ENCODE measurements at places on chromosomes 1 and 21.
A peak's percentile ranks its signal among the peaks of the same experiment; 100 is the strongest.

GRCh38 chr1:248924696-248925532 is 18.9 kb downstream of the PGBD2 start:
- DNase-seq, result peak; percentile 44

DNA sequence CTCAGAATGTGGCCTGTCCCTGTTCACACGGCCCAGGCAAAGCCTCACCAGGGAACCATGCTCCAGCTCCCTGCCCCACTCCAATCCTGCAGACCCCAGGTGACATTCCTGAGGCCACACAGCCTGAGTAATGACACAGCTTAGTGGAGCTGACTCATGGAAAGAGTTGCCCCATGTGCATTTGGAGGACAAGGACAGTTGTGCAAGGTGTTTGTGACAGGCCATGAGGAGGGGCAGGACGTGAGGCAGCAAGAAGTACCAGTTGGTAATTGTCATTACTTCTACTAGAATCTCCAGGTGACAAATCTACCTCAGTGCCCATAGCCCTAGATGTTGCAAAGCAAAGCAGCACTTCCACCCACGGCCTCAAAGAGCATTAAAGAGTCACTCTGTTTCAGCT is 15.2 kb downstream of the PRR9 start:
- no peak for DNase-seq

GRCh38 chr1:78627321-78627720 is 7.1 kb downstream of the IFI44L start:
- no peak for DNase-seq

DNA sequence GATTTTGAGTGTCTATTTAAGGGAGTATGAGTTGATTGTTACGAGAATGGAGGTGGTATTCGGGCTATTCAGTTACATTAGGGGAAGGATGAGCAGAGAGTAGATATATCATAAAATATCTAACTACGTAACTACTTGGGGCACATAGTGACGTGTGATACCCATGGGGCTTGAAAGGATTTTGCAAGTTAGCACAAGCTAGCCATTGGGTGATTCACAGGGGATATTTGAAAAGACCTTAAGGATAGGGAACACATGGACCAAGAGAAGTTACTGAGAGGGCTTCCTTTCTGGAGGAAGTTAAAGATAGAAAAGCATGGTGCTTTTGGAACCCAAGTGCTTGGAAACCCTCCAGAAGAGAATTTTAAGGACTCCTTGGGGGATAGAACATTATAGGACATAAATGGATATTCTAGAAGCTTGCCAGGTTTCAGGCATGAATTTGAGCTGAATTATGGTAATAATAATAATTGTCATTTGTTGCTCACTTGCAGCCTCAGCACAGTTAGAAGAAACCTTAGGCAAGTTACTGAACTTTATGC is 5.4 kb downstream of the DISP1 start:
- DNase-seq, result no peak

GRCh38 chr1:211535346-211535745 is 43.4 kb upstream of the RD3 start:
- DNase-seq, result no peak

GRCh38 chr1:207004931-207005830 is 27.4 kb downstream of the C1orf116 start:
- DNase-seq, result peak; percentile 39

DNA sequence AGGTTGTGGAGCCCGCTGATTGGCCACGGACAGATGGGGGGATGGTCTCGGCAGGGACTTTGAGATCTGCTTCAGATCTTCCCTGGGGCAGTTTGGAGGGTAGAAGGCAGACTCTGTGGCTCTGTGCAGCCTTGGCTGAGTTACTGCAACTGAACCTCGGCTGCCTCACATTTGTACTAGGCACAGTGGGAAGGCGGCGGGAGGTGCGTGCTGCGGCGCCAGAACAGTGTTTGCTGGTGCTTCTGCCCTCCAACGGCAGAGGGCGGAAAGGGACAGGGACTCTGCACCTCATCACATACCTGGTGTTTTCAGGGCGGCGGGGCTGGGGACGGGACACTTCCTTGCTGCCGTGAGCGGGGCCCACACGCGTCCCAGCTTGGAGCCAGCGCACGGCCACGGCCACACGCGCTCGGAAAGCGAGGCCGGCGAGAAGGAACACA is 26.2 kb downstream of the SLC66A1 start:
- no peak for DNase-seq

DNA sequence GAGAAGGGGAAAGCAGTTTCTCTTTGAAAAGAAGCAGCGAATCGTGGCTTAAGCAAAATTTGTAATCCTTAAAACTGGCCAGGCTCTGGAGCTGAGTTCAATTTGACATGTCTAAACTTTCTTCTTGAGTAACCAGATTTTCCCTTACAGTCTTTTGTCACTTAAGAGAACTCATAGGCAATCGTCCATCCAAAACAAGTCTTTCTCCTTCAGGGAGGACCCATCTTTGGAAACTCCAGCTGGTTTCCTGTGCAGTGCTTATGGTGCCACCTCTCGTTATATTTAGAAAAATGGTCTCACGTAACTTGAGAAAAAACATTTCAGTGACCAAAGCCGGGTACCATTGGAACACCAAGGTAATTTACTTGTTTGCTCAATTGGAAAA is 1.8 kb upstream of the PTTG1IP start:
- DNase-seq, result no peak

DNA sequence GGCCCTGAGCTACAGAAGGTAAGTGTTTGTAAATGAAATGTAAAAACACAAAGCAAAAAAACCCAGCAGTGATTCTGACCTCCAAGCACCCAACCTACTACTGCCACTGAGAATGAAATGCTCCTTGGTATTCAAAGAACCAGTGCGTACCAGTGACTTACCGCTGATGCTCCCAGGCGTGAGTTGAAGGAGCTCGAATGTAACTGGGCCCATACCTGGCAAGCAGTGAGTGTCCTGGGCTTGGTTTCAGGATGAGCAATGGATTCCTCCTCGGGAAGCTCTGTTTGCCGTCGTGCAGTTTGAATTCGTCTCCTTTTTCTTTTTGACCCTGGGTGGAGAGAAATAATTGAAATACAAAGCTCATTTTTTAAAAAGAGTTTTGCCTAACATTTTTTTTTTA is 121.9 kb downstream of the ATG4C start:
- no peak for DNase-seq

- no peak for DNase-seq
Measured at GRCh38 chr1:221469476-221469875, 272.4 kb downstream of the DUSP10 start.
